ENCODE measurements at places on chromosomes 4 and X.

- DNase-seq = no peak
- H3K4me1 ChIP-seq = no peaks in the 10 kb centered on the region
- H3K27ac ChIP-seq = no peak overlapping the region
- no peak overlapping the region for H3K4me3 ChIP-seq
- H3K27me3 ChIP-seq = no peaks in the 10 kb centered on the region
- H3K36me3 ChIP-seq = no peaks in the 10 kb centered on the region
Observed at GRCh38 chr4:155535802-155536454, 130.7 kb upstream of the GUCY1A1 start.

DNA sequence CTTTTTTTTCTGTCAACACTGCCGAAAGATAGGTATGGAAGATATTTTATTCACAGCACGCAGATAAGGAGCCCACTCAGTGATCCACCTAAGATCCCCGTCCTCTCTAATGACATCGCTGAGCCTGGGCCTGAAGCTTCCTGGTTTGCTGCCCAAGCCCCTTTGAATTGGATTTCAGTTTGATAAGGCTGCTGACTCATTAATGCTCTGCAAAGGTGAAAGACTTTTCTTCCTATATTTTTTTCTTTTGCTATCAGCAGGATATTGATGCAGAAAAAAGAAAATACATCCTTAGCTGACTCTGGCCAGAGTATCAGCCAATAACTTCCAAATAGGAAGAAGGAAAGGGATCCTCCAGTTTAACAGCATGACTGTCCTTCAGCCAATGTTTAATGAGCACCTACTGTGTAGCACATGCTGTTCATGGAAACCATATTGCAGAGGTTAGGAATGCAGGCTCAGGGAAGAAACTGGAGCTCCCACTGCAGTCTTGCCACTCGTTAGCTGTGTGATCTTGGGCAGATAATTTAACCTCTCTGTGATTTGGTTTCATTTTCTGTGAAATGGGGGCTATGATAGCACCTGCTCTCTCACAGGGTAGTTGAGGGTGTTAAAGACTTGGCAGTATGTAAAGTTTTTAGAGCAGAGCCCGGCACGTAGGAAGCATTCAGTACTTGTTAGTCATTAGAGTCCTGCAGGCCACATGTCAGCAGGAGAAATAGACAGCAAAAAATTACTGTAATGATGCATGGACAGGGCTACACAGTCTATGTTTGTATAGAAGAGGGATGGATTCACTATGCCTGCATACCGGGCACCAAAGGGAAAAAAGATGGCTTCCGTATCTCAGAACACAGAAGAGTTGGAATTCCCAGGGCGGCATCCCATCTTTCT, 39.3 kb downstream of the EVC start:
- H3K4me3 ChIP-seq = no peak overlapping the region
- H3K4me1 ChIP-seq = peaks cover 19% of the 10 kb centered on the region
- peak overlapping the region; percentile 40 for H3K27ac ChIP-seq
- H3K36me3 ChIP-seq = peaks cover 19% of the 10 kb centered on the region
- no peaks in the 10 kb centered on the region for H3K27me3 ChIP-seq

DNA sequence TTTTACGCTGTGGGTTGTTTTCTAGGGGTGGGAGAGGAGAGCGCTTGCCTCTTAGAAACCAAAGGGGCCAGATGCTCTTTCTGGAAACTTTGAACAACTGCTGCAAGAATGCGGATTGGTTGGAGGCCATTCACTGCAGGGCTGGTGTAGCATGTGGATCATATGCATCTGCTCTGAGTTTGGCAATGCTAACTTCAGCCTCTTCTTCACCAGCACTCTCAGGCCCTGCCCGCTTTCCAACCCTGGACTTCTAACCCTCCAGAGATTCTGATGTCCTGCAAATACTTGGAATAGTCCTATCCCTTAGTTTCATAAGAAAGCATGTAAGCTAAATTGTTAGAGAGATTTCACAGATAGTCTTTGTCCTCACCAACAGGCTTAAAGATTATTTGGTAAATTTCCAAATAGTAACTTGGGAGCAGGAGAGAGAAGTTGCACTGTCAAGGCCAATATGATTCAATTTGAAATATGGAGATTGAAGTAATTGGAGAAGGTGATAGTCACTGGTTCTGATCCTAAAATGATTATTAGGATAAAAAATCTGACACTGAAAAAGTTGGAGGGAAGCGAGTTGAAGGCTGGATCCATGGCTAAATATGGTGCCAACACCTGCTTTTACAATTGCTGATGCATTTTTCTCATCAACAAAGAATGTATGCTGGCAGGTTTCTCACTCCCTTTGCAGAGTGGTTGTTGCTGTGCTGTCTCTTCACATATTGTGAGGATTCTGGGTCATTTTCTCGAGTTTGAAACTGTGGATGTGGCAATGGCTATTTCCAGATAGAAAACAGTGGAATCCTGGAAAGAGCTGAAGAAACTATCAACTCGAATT, 210.4 kb downstream of the PTTG2 start:
- H3K27ac ChIP-seq = no peak overlapping the region
- H3K4me3 ChIP-seq = no peak overlapping the region
- no peaks in the 10 kb centered on the region for H3K27me3 ChIP-seq
- no peaks in the 10 kb centered on the region for H3K36me3 ChIP-seq

DNA sequence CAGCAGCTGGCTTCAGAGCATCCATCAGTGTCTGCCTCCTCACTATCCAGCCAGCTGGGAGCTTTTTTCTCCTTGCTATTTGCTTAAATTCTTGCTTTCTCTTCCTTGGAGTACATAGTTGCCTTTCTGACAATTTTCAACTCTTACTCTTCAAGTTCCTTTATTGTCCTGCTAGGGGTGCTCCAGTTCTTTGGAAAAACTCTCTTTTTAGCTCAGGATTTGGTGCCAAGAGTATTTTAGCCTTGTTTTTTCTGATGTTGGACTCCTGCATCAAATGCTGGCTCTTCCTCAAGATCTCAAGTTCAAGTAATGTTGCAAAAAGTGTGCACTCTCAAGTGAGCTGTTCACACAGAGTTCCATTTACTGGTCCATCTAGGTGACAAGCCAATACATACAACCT, 126.4 kb downstream of the KDR start:
- no peak overlapping the region for H3K4me3 ChIP-seq
- H3K36me3 ChIP-seq = no peaks in the 10 kb centered on the region
- H3K27ac ChIP-seq = no peak overlapping the region
- H3K4me1 ChIP-seq = no peaks in the 10 kb centered on the region

- H3K27me3 ChIP-seq = no peaks in the 10 kb centered on the region
- no peak overlapping the region for H3K27ac ChIP-seq
- no peaks in the 10 kb centered on the region for H3K36me3 ChIP-seq
- DNase-seq = peak; percentile 36
Observed at GRCh38 chrX:152020888-152021287, 46.4 kb upstream of the GABRE start.

- peaks cover 40% of the 10 kb centered on the region for H3K27me3 ChIP-seq
- H3K4me3 ChIP-seq = no peak overlapping the region
- no peak overlapping the region for H3K27ac ChIP-seq
- H3K36me3 ChIP-seq = no peaks in the 10 kb centered on the region
Observed at GRCh38 chr4:25090516-25090915, 59.8 kb upstream of the LGI2 start.

DNA sequence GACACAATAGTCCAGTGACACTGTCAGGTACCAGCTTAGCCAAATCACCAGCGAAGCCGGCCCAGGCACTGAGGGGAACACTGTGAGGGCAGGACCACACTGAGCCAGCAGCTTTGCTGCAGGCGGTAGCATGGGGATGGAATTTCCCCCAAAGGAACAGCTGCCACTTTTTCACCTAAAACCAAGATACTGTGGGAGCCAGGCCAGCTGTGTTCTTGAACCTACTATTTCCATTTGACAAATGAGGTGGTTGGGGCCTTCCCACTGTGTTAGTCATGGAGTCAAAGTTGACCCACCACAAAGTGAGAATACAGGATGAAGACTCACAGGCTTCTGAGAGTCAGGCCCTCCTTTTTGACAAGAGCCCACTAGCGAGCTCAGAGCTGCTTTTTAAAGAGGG, 70.7 kb upstream of the SH3RF1 start:
- DNase-seq = peak; percentile 92
- H3K4me3 ChIP-seq = no peak overlapping the region
- H3K27me3 ChIP-seq = no peaks in the 10 kb centered on the region
- H3K27ac ChIP-seq = no peak overlapping the region
- no peaks in the 10 kb centered on the region for H3K36me3 ChIP-seq
- H3K4me1 ChIP-seq = peaks cover 18% of the 10 kb centered on the region

Measured in fibroblast of lung (primary cell).